ENCODE measurements at places on chromosomes 12 and 14. TPM values are rescaled to one million over a fixed set of nuclear protein-coding genes. Genes with fewer than 3 reads are reported as not detected.

DNA sequence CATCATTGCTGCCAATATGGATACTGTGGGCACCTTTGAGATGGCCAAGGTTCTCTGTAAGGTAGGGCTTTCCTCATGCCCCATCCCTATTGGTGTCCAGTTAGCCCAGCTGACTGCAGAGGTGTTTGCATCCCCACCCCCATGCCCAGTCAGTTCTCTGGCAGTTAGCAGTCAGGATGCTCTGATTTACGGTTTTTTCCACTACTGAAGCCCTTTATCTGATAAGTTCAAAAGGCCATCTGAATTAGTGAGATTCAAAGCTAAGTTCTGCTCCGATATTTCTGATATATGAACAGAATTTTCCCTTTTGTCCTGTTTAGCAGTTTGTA is 773 bp downstream of the GMPR2 start:
- no peak for DNase-seq

RPS6KL1 gene
- 4.0 TPM for polyA plus RNA-seq

- DNase-seq: no peak
These were observed 17.3 kb downstream of the HIP1R start for GRCh38 chr12:122852336-122853275.

GRCh38 chr12:52517888-52518287 is 2.3 kb downstream of the KRT5 start:
- DNase-seq: no peak

All from sigmoid colon (tissue), 7 donors.